ENCODE measurements at places on chromosomes 16 and 17. TPM values are rescaled to one million over a fixed set of nuclear protein-coding genes. Genes with fewer than 3 reads are reported as not detected.

PYDC1 gene
- not detected for total RNA-seq

NPIPA2 gene
- total RNA-seq = 0.51 TPM

ZNF624 gene
- total RNA-seq = 3.1 TPM

CD19 gene
- not detected for total RNA-seq

KRT34 gene
- total RNA-seq = 73.5 TPM

SUPT6H gene
- 45.0 TPM for total RNA-seq

GRCh38 chr17:62999736-63000135 is 33.7 kb downstream of the TANC2 start:
- H3K4me1 ChIP-seq = peaks cover 27% of the 10 kb centered on the region
- no peaks in the 10 kb centered on the region for H3K27me3 ChIP-seq
- H3K4me3 ChIP-seq = no peak overlapping the region
- H3K36me3 ChIP-seq = no peaks in the 10 kb centered on the region
- no peak for DNase-seq
- H3K27ac ChIP-seq = no peak overlapping the region

DNA sequence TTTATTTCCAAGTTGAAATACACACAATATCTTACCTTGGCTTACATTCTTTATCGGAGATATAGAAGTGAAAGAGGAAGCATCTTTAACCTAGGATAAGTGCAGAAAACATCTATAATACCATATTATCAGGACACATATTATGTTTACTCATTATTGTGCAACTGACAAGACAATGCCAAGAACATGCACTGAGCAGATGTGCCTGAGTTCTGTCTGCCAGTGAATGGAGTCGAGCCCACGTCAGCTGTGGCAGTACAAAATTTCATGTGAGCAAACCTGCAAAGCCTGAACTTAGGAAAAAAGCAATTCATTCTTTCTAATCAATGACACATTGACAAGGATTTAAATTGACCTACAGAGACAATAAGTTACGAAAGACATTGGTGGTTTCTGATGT is 154.4 kb downstream of the AXIN2 start:
- no peaks in the 10 kb centered on the region for H3K27me3 ChIP-seq
- H3K27ac ChIP-seq = no peak overlapping the region
- peaks cover 13% of the 10 kb centered on the region for H3K4me1 ChIP-seq

GRCh38 chr16:20610892-20611349 is 34.8 kb upstream of the ACSM2B start:
- H3K4me3 ChIP-seq = no peak overlapping the region
- H3K27ac ChIP-seq = no peak overlapping the region
- no peaks in the 10 kb centered on the region for H3K4me1 ChIP-seq
- no peaks in the 10 kb centered on the region for H3K36me3 ChIP-seq
- H3K27me3 ChIP-seq = no peaks in the 10 kb centered on the region
- DNase-seq = no peak

GRCh38 chr16:68005786-68006286 is 6.6 kb upstream of the DPEP2 start:
- H3K4me3 ChIP-seq = no peak overlapping the region
- no peaks in the 10 kb centered on the region for H3K36me3 ChIP-seq
- no peaks in the 10 kb centered on the region for H3K4me1 ChIP-seq
- H3K27me3 ChIP-seq = no peaks in the 10 kb centered on the region

DNA sequence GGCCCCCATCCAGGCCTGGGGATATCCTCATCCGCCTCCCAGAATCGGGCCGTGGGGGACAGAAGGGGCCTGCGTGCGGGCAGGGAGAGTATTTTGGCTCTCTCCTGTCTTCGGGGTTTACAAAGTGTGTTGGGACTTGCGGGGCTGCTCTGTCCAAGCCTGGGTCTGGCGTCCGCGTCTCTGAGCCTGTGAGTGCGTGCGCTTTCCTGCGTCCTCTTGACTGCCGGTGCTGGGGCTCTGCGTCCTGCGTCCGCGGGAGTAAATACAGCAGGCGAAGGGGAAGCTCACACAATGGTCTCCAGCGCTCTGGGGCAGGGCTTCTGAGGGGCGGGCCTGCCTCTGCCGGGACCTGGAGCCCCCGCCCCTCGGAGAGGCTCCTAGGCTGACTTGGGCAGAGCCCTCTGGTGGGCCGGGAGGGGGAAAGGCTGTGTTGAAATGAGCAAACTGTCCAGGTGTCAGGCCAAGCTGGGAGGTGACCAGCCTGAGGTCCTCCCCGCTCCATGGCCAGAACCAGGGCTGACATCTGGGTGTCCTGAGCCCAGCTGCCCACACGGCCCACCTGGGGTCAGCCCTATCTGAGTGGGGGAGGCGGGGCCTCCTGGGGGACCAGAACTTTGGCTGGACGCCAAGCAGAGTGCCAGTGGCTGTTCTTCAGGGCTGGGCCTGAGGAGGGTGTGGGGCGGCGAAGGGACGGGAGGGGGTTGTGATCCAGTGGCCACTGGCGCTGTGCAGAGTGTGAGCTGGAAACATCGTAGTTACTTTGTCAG is 233.6 kb downstream of the SEC14L1 start:
- peak; percentile 86 for DNase-seq
- H3K27ac ChIP-seq = peak overlapping the region; percentile 81
- H3K36me3 ChIP-seq = no peaks in the 10 kb centered on the region
- H3K27me3 ChIP-seq = no peaks in the 10 kb centered on the region
- H3K4me3 ChIP-seq = peak overlapping the region; percentile 75
- peaks cover 35% of the 10 kb centered on the region for H3K4me1 ChIP-seq

DNA sequence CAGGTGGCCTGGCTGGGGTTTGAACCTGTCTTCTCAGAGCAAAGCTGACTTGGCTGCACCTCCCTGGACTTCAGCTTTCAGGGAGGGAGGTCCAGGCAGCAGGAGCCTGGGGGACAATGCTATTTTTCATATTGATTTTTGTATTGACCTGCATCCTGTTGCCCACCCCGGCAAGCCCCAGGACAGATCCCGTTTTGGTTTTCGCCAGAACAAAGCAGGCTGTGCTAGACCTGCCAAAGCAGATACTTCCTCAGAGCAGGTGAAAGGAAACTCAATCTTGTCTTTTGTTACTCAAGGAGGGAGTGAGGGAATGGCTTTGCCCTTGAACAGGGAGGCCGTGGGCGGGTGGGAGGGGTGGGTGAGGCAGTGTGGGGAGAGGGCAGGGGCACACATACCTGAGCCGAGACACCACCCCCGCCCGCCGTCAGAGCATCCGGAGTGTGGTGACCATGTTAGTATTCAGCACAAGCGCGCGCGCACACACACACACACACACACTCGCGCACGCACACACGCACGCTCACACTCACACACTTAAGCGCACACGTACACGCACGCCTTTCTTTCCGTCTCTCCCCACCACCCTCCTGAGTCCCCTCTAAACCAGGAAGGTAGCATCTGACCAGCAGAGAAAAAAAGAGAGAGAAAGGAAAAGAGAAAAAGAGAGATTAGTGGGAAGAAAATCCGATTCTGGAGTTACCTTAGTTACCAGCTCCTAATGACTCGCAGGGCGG is 59.5 kb downstream of the RAI1 start:
- no peak overlapping the region for H3K4me3 ChIP-seq
- peaks cover 36% of the 10 kb centered on the region for H3K4me1 ChIP-seq
- no peaks in the 10 kb centered on the region for H3K36me3 ChIP-seq
- H3K27me3 ChIP-seq = no peaks in the 10 kb centered on the region

DNA sequence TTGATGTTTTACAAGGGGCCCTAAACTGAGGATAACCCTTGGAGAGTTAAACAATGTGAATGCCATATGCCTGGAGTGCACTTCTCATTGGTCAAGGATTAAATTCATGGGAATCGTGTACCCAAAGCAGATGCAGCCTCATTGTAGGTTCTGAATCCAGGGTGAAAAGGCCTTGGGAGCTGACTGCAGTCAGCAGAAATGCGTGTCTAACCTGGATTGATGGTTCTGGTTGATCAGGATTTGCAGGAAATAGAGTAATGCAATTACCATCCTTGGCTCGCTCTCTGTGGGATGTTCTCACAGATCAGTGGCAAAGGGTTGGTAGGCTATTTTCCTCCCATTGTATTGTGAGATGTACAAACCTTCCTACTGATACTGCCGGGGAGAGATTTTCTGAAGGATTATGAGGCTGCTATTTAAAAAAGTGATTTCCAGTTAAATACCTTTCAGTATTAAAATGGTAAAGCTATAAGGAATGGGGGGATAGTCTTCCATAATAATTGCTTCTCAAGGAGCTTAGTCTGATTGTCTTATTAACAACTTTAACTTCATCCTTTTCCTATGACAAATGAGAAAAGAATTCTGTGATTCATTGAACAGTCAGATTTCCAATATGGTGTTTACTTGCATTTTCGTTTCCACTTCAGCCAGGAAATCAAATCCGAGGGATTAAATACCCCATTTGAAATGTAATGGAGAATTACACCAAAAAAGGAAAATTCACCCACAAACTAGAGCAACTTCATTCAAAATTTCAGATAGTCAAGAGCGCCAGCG is 1028.1 kb upstream of the EEF2KMT start:
- H3K27ac ChIP-seq = no peak overlapping the region
- no peaks in the 10 kb centered on the region for H3K36me3 ChIP-seq
- no peak overlapping the region for H3K4me3 ChIP-seq
- no peak for DNase-seq

- no peak overlapping the region for H3K27ac ChIP-seq
- no peaks in the 10 kb centered on the region for H3K36me3 ChIP-seq
- H3K27me3 ChIP-seq = no peaks in the 10 kb centered on the region
- H3K4me3 ChIP-seq = no peak overlapping the region
These were observed 2.4 kb upstream of the PERCC1 start for GRCh38 chr16:1428511-1428910.

DNA sequence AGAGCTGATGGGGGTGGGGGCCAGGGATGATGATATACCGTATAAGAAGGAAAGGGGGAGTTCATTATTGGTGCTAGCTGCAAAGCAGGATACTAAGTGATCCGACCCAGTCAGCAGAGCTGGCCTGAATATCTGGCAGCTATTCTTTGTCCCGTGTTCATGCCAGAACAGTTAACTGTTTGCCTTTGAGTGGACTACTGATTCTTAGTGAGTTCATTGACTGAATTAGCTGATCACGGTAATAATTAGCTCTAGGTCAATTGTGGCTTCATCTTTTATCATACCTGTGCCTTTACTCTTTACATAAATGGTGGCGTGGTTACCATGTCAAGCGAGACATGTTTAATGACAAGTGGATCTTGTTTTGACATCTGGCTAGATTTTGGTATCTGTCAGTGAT is 5.3 kb downstream of the KPNB1 start:
- peaks cover 43% of the 10 kb centered on the region for H3K4me1 ChIP-seq
- H3K27ac ChIP-seq = no peak overlapping the region

- no peaks in the 10 kb centered on the region for H3K36me3 ChIP-seq
- peak overlapping the region; percentile 36 for H3K27ac ChIP-seq
- H3K4me3 ChIP-seq = peak overlapping the region; percentile 89
These were observed 1.0 kb downstream of the RNF166 start for GRCh38 chr16:88705076-88705684.

DNA sequence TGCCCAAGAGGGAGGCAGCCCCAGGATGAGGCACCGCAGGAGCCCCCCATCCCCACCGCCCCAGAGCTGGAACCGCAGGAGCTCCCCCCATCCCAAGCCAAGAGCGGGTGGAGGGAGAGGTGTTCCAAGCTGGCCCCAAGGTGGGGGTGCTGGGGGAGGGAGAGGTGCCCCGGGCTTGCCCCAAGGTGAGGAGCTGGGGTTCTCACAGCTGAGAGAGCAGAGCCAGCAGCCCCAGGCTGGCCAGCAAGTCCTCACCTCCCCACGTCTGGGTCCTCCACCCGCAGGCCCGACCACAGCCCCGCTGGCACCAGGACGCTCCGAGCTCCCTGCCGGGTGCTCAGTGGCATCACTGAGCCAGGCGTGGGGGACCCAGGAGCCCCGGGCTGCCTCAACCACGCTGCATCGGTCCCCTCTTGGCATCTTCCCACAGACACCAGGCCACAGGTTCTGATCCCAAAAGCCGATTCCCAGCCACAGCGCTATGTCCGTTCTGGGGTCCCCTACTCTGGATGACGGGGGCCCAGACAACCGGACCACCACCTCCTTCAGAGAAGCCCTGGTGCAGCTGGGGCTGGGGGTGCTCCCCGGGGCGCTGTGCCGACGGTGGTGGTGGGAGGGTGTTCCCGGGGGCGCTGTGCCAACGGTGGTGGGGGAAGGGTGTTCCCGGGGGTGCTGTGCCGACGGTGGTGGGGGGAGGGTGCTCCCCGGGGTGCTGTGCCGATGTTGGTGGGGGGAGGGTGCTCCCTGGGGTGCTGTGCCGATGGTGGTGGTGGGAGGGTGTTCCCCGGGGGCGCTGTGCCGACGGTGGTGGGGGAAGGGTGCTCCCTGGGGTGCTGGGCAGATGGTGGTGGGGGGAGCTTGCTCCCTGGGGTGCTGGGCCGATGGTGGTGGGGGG is 15.4 kb upstream of the WDR45B start:
- H3K4me3 ChIP-seq = no peak overlapping the region
- H3K27ac ChIP-seq = no peak overlapping the region
- no peaks in the 10 kb centered on the region for H3K36me3 ChIP-seq

DNA sequence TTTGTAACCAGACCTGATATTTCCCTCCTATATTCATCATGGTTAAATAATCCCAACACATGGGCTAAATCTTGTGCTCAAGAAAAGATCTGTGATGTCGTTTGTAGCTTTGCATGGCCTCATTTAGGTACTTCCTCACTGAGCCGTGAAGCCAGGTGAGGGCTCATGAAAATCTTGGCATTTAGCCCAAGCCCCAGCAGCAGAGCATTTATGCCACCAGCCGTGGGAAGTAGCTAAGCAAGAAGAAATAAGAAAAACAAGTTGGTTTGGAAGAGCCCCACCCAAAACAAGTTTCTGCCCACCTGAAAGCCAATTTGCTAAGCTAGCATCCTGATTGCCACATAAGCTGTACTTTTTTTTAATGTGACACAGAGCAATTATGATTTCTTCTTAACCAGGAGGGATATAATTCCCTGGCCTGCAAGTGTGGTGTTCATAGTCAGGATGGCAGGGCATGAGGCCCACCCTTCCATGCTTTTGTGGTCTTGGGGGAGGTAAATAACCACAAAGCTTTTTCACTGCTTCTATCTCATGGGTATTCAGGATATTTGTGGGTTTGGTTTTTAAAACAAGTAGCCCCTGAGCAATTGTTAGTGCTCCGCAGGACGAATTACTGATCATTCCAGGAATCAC is 10.5 kb downstream of the TMIGD1 start:
- no peaks in the 10 kb centered on the region for H3K27me3 ChIP-seq
- no peaks in the 10 kb centered on the region for H3K36me3 ChIP-seq
- DNase-seq = no peak
- no peak overlapping the region for H3K27ac ChIP-seq
- no peaks in the 10 kb centered on the region for H3K4me1 ChIP-seq
- H3K4me3 ChIP-seq = no peak overlapping the region

GRCh38 chr16:35639233-35640205 is 2180.1 kb downstream of the TP53TG3F start:
- H3K4me1 ChIP-seq = no peaks in the 10 kb centered on the region
- H3K4me3 ChIP-seq = no peak overlapping the region
- no peak for DNase-seq
- 0 out of 2 replicates have a peak, but pooled peaks cover under 1% of the 10 kb centered on the region for H3K36me3 ChIP-seq
- no peaks in the 10 kb centered on the region for H3K27me3 ChIP-seq
